ENCODE measurements at places on chromosomes 4 and X.

GRCh38 chr4:5166377-5166776 is 115.1 kb downstream of the STK32B start:
- DNase-seq = no peak
- no peak overlapping the region for H3K4me3 ChIP-seq
- no peaks in the 10 kb centered on the region for H3K4me1 ChIP-seq
- H3K27me3 ChIP-seq = peaks cover 7% of the 10 kb centered on the region

GRCh38 chr4:151770154-151770553 is 9.3 kb upstream of the GATB start:
- peaks cover 2% of the 10 kb centered on the region for H3K36me3 ChIP-seq
- DNase-seq = no peak
- H3K4me3 ChIP-seq = no peak overlapping the region

DNA sequence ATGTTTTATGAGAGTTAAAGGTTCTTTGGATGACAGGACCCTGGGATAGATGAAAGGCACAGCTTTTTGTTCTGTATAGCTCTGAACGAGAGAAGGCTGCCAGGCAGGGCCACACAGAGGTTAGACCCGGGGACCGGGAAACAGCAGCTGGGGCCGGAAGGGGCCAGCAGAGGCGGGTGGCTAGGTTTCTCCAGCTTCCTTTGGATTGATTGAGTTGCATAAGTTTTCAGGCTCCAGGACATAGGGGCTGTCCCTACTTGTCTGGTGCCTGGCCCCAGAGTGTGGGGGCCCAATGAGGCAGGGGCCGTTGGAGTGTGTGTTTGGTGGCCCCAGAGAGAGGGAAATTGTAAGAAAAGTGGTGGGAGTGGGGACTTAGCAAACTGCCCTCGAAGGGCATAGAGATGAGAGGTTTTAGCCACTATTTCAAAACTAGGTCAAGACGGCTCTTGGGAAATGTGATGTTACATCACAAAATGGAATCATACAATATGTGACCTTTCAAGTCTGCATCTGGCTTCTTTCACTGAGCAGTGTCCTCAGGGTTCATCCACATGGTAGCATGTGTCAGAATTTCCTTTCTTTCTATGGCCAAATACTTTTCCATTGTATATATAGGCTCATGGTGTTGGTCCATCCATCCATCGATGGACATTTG is 3.7 kb downstream of the ZFP92 start:
- DNase-seq = no peak
- no peaks in the 10 kb centered on the region for H3K36me3 ChIP-seq
- no peak overlapping the region for H3K4me3 ChIP-seq
- no peak overlapping the region for H3K27ac ChIP-seq

DNA sequence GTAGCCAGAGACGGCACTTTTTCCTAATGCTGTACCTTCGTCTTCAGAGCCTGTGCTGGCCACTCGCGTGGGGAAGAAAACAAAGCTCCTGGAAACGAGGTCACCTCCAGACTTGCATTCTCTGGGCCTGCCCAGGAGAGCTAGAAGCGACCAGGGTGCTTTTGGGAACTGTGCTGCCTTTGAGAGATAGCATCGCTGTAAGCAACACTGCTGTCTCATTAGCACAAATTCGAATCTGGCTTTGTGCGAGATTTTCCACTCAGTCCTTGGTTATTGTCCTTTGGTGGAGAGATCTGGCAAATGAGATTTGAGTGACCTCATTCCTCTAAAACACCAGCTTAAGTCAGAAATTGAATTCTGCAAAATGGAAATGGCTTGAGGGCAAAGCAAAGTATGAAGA is 66.1 kb upstream of the TLR3 start:
- no peaks in the 10 kb centered on the region for H3K36me3 ChIP-seq
- no peaks in the 10 kb centered on the region for H3K4me1 ChIP-seq
- H3K27me3 ChIP-seq = peaks cover 32% of the 10 kb centered on the region
- no peak for DNase-seq
- no peak overlapping the region for H3K27ac ChIP-seq

DNA sequence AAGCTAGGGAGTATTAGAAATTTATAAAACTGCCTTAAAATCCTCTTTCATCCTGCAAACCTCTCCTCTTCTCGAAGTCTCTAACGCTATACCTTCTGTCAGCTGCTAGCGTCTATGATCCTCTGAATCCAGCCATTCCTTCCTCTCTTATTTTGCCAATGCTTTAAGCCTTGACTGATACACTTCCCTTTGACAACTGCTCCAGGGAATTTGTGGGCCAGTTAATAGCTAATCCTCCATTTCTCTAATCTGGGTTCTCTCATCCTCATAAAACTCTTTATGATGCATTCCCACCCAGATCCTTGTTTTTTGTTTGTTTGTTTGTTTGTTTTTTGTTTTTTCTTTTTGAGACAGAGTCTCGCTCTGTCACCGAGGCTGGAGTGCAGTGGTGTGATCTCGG is 293.6 kb upstream of the PUDP start:
- H3K27ac ChIP-seq = no peak overlapping the region
- DNase-seq = no peak
- no peaks in the 10 kb centered on the region for H3K27me3 ChIP-seq
- H3K4me1 ChIP-seq = no peaks in the 10 kb centered on the region
- no peaks in the 10 kb centered on the region for H3K36me3 ChIP-seq

DNA sequence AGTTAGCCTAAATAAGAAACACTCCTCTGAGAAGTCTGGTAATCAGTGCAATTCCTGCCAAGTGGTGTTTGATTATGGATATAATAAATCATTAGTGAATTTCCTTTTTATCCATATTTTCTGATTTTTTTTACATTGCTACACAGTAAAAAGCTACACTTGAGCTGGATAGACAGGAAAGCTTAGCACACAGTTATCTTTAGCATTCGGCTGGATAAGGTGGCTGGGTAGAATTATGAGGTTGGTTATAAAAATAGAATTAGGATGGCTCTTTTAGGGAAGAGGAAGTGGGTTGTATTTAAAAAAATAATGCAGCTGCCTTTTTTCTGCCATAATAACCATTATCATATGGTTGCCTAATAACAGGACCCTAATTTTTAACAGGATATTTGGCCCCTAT is 460.6 kb downstream of the NAF1 start:
- H3K4me1 ChIP-seq = no peaks in the 10 kb centered on the region
- no peaks in the 10 kb centered on the region for H3K36me3 ChIP-seq
- no peak overlapping the region for H3K27ac ChIP-seq
- no peak overlapping the region for H3K4me3 ChIP-seq

- peaks cover 13% of the 10 kb centered on the region for H3K36me3 ChIP-seq
- no peak overlapping the region for H3K27ac ChIP-seq
- no peak overlapping the region for H3K4me3 ChIP-seq
- H3K4me1 ChIP-seq = peaks cover 4% of the 10 kb centered on the region
- H3K27me3 ChIP-seq = peaks cover 29% of the 10 kb centered on the region
Measured at GRCh38 chr4:48813964-48814363, 16.9 kb upstream of the OCIAD1 start.

DNA sequence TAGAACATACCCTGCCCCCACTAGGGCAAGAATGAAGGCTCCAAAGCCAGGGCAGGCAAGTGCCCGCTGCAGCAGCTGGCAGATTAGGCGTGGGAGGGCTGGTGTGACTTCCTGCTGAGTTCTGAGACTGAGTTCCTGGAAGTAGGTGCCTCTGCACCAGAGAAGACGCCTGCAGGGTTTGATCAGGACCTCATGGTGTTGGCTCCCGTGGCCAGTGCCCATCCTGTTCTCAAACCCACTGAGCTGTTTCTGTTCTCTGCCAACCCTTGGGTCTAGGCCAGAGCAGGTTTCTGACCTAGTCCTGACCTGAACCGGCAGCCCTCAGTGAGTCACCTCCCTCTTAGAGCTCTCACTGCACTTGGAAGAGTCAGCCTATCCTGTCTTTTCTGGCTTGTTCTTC is 220.7 kb downstream of the HS6ST2 start:
- no peak for DNase-seq
- no peak overlapping the region for H3K27ac ChIP-seq
- peaks cover 5% of the 10 kb centered on the region for H3K27me3 ChIP-seq
- H3K4me1 ChIP-seq = peaks cover 2% of the 10 kb centered on the region
- no peak overlapping the region for H3K4me3 ChIP-seq

GRCh38 chr4:88592600-88593448 is 544 bp downstream of the HERC3 start:
- peak overlapping the region; percentile 94 for H3K27ac ChIP-seq
- H3K4me1 ChIP-seq = peaks cover 40% of the 10 kb centered on the region
- no peaks in the 10 kb centered on the region for H3K27me3 ChIP-seq
- H3K4me3 ChIP-seq = peak overlapping the region; percentile 96
- no peaks in the 10 kb centered on the region for H3K36me3 ChIP-seq

DNA sequence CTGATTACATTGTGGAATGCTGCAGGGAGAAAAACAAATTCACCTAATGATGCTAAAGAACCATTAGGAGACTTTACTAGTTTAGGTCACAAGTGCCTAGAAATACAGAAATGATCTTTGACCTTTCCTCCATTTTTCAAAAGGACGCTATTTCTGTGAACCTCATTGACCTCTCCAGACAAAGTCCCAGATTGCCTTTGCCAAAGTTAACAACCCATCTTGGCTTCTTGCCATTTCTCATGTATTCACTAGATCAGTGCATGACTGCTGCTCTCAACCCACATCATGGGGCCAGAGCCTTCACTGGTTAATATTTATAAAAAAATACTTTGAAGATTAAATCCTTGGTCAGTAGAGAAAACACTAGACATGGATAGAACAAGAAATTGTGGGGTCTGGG is 19.9 kb upstream of the AR start:
- no peaks in the 10 kb centered on the region for H3K36me3 ChIP-seq
- DNase-seq = no peak
- no peaks in the 10 kb centered on the region for H3K27me3 ChIP-seq
- H3K27ac ChIP-seq = no peak overlapping the region
- H3K4me1 ChIP-seq = no peaks in the 10 kb centered on the region
- no peak overlapping the region for H3K4me3 ChIP-seq
